ENCODE measurements at places on chromosomes 12 and 14.

- no peak for DNase-seq
Measured at GRCh38 chr14:32100175-32100574, 23.1 kb downstream of the ARHGAP5 start.

GRCh38 chr14:61266436-61266835 lies 14.7 kb downstream of the TMEM30B start:
- no peak for DNase-seq

DNA sequence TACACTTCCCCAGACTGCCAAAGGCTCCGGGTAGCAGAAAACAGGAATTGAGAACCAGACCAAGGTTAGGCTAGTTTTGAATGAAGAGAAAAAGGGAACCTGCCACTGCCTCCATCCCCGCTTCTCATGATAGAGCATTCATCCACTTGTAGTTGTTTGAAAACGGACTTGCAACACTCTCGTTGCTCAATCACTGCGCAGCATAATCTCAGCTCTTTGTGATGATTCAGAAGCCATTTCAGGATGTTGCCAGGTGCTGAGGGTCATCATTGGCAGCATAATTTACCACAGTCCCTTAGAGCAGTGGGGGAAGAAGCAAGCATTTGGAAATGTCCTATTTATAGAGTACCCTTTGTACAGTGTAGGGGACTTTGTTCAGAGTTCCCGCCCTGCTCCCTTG lies 25.6 kb downstream of the KCNK13 start:
- DNase-seq: no peak

DNA sequence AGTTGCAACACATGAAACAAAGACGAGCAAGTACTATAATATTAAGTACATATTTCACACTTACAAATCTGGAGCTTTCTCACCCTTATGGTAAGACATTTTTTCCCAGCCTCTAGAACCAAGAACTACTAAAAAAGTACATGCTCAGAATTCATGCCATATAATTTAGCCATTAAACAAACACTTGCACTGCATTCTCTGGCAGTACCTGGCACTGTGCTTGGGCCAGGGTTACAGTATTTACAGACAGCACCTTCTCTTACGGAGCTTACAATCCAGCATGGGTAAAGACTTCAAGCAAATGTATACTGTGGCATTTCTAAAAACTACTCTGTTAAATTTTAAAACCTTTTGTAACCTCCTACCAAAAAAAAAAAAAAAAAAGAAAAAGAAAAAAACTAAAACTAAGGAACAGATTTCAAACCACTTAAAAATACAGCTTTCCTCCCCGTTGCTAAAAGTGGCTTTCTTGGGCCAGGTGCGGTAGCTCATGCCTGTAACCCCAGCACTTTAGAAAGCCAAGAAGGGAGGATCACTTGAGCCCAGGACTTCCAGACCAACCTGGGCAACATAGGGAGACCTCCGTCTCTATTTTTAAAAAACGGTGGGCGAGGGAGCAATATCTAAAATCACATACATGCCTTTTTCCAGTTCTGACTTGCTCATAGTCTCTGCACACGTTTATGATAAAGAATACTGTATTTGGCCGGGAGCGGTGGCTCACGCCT lies 956 bp downstream of the GNPTAB start:
- no peak for DNase-seq

All from stimulated activated CD4-positive, alpha-beta T cell treated with anti-CD3 and anti-CD28 coated beads, TNF-alpha, amount 100 ng/mL, for 24 hours (primary cell).